ENCODE measurements at places on chromosomes 4 and X.

DNA sequence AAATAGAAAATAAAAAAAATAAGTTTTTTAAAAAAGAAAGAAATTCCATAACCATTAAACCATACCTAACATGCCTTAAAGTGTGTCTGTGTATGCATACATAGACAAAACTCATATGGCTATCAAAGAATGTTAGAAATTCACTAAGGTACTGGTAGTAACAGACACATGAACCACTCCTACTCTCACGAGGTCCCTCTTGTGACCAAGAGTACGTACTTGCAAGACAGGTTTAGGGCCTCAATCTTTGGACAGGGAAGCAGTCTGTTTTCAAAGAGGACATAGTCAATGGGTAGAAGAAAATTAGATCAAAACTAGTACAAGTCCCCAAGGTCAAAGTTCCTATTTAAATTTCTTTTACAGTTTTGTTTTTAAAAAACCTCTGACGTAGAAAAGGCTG lies 117.3 kb downstream of the CHM start:
- no peak for DNase-seq

- no peak for DNase-seq
Measured at GRCh38 chrX:101219864-101220346, 319 bp downstream of the DRP2 start.

- DNase-seq = no peak
Measured at GRCh38 chr4:153151535-153152455, 52.4 kb upstream of the TRIM2 start.

DNA sequence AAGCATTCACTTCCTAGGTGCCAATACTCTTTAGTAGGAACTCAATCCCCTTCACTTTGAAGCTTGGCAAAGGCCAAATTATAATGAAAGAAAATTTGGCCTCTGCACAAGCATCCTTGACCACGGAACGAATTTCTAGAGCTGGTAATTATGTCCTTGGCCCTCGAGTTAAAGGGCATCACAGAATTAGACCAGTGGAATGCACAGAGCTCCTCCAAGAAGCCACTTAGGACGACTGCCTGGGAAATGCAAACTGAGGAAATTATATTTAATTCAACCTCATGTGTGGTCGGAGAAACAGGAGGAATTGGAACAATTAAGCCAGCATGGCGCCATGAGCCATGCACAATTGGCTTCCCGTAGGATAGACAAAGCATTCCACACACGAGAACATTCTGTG lies 59.3 kb downstream of the NLGN4X start:
- DNase-seq = no peak

- no peak for DNase-seq
Measured at GRCh38 chr4:83371936-83372335, 37.3 kb upstream of the HPSE start.

DNA sequence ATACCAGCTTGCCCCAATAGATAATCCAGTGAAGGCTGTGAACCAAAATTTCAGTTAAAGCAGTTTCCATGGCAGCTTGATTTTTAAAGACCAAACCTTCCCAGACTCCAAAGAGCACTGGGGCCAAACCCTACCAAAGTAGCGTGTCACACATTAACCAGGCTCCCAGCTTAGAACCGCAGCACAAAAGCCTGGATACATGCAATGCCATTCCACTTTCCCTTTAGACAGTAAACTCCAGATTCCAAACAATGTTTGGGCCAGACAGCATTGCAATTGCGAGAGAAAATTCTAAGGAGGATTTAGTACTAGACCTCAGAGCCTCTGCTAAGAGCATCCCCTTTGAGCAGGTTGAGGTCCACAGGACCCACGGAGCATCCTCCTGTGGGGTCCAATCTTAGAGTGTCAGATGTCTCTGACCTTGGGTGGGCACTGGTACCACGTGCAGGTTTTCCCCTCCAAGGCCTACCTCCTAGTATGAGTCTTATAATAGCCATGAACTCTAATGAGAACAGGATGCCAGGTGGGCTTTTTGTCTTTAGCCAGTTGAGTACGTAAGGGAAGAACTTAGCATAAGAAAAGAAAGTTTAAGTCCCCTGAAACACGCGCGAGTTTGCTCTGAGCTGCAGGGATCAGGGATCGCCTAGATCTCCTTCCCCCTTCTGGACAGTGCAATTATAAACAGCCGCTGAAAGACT lies 38.8 kb downstream of the MGARP start:
- no peak for DNase-seq

GRCh38 chr4:185916683-185917082 lies 104.7 kb upstream of the SORBS2 start:
- DNase-seq = no peak

GRCh38 chr4:177405508-177405907 lies 36.7 kb downstream of the AGA start:
- no peak for DNase-seq

DNA sequence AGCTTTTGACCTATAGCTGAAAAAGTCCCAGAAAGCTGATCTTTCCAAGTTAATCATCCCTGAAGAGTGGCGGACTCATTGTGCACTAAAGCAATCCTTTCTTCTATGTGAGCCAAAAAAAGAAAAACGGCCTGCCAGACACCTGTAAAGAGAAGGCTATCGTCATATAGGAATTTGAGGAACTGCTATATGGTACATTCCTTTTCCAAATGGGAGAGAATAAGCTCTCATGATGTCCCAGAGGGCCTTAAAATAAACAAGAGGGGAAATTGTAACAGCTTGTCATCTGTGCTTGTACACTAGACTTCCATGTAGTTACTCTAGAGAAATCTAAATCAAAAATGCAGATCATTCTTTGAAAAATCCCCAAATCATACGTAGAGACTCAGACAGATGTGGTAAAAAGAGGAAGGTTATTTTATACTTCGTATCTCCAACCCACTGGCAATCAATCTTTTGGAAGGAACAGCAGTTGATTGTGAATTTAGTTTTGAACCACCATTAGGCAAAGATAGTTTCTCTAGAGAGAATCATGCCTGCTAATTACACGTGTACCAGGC lies 26.1 kb downstream of the GPR174 start:
- DNase-seq = no peak

- DNase-seq = no peak
Measured at GRCh38 chr4:4803216-4803911, 56.1 kb upstream of the MSX1 start.

DNA sequence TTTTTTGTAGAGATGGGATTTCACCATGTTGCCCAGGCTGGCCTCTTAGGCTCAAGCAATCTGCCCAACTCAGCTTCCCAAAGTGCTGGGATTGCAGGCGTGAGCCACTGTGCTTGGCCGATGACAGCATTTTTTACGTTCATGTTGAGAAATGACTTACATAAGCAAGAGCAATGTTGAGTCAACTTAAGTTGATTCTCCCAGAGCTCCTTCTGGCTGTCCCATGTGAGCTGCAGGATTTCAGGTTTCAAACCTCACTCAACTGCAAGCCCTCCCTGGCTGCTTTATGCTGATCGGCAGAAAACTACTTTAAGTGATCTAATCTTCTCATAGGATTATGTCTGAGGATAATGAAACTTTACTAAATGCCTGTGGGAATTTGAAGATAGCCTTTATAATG lies 86.8 kb downstream of the GC start:
- DNase-seq = no peak

DNA sequence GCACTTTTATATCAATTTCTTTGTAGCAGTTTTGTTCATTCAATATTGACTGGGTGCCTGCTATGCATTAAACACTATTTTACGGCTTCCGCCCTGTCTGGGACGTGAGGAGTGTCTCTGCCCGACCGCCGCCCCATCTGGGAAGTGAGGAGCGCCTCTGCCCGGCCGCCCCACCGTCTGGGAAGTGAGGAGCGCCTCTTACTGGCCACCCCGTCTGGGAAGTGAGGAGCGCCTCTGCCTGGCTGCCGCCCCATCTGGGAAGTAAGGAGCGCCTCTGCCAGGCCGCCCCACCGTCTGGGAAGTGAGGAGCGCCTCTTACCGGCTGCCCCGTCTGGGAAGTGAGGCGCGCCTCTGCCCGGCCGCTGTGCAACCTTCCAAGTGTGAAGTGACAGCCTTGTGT lies 68.1 kb downstream of the RPS3A start:
- no peak for DNase-seq

- DNase-seq = no peak
Measured at GRCh38 chr4:127586922-127587571, 45.7 kb upstream of the INTU start.

DNA sequence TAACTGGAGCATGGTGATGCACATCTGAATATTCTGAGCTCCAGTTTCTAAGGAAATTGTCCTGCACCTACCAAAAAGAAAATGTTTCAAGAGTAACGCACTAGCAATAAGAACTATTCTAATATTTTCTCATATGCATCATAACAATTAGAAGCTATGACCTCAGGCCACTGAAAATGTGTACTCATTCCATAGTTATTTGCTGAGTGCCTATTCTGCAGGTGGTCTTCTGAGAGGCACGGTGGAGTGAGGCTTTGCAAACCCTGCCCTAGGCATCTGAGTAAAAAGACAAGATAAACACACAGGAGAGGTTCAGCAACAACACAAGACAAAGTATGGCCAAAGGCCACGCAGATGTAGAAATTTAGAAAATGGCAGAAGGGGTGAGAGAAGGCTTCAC lies 23.7 kb downstream of the SLC10A6 start:
- no peak for DNase-seq

- DNase-seq = no peak
Measured at GRCh38 chr4:154073107-154073822, 284.4 kb upstream of the SFRP2 start.

GRCh38 chr4:110886856-110887255 lies 264.0 kb upstream of the PITX2 start:
- DNase-seq = no peak

Measured in lower leg skin (tissue), 4 donors.